ENCODE measurements at places on chromosomes 2 and 18. TPM values are rescaled to one million over a fixed set of nuclear protein-coding genes. Genes with fewer than 3 reads are reported as not detected.

- DNase-seq = no peak
Measured at GRCh38 chr2:183723278-183723677, 599.0 kb downstream of the NUP35 start.

DNA sequence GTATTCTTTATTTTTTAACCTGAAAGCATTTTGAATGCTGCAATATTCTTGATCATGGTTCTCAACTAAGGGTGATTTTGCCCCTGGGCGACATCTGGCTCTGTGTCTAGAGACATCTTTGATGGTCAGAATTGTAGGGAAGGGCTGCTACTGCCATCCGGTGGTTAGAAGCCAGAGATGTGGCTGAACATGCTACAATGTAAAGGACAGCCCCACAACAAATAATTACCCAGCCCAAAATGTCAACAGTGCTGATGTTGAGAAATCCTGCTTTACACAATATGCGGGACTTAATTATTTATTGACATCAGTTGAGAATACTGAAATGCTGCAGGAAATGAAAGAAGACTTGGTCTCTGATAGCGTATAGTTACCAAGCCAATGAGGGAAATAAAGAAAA lies 37.5 kb upstream of the SERPINB2 start:
- no peak for DNase-seq

- no peak for DNase-seq
Measured at GRCh38 chr18:48123941-48124340, 193.5 kb upstream of the SMAD2 start.

DNA sequence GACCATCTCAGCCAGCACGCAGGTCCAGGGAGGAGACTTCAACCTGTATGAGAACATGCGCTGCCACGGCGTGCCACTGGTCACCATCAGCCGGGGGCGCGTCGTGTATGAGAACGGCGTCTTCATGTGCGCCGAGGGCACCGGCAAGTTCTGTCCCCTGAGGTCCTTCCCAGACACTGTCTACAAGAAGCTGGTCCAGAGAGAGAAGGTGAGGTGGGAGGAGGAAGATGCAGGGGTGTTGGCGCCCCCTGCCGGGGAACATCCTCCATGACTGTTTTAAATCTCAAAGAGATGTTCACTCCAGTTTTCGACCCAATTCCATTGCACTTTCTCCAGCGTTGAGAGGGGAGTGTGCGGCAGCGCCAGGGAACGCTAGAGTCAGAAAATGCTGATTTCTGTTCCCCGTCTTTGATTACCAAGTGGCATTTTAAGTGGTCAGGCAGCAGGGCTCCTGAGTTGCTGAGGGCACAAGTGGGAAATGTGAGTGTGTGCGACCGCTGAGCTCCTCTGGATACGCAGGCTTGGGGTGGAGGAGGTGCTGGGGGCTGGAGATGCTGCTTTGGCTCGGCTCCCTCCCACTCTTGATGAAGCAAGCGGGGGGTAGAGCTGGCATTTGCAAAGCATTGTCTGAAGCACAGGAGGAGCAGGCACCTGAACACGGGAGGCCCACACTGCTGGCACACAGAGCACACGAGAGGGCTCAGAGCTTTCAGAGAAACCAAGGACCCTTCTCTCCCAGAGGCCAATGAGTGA lies 27.7 kb upstream of the MAPRE3 start:
- DNase-seq = peak; percentile 70

The PLGLB2 gene
- total RNA-seq = 299 TPM

All from right lobe of liver (tissue), 6 donors.